Activated CD4-positive, alpha-beta T cell treated with anti-CD3 and anti-CD28 coated beads for 4 hours (primary cell): ENCODE measurements at places on chromosomes 7 and 10.

GRCh38 chr10:107546986-107547385, 382.5 kb upstream of the SORCS1 start:
- no peak for DNase-seq

DNA sequence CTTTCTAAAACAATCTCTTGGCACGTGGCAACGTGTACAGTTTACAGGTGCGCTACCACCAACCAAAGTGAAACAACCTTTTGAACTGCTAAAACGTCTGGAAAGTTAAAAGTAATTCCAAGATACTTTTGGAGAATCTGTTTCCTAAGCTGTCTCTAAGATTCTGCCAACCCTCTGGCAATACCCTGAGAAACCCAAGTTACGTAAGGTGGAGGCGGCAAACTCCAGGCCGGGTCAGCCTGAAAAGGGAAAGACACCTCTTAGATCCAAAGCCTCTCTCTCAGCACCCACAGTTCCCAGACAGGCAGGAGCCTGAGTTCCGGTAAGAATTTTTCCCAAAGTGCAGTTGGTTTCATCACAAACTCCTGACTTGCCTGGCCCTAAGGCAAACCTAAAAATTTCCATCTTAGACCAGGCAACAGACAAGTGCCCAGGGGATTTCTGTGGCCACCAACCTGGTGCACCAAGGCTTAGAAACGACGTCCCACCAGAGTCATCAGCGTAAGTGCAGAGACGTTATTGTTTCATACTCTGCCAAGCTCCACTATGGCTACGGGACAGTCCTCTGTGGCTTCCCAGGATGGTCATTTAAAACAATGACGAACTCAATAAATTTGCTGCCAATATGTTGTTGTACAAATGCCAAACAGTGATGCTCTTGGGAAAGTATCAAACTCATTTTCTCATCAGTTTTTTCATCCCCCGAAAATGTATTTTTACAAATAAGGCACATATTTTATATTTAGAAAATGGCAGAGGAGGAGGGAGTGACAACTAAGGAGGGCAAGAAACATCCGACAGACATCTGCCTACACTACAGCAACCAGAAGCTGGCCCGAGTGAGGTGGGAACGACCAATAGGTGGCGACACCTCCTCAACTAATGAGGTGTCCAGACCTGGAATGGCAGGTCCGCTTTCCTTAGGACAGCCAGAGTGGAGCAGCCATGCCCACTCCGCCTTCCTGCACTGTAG, 205.8 kb upstream of the FRMD4A start:
- peak; percentile 40 for DNase-seq

GRCh38 chr7:107505362-107505761, 35.5 kb downstream of the GPR22 start:
- DNase-seq = no peak

- no peak for DNase-seq
Measured at GRCh38 chr10:35182631-35183510, 56.2 kb downstream of the CREM start.

GRCh38 chr10:87603196-87603595, 56.5 kb upstream of the PAPSS2 start:
- no peak for DNase-seq
